Type B pancreatic cell (in vitro differentiated cells): ENCODE measurements at places on chromosomes 12 and 14. TPM values are rescaled to one million over a fixed set of nuclear protein-coding genes. Genes with fewer than 3 reads are reported as not detected.

DNA sequence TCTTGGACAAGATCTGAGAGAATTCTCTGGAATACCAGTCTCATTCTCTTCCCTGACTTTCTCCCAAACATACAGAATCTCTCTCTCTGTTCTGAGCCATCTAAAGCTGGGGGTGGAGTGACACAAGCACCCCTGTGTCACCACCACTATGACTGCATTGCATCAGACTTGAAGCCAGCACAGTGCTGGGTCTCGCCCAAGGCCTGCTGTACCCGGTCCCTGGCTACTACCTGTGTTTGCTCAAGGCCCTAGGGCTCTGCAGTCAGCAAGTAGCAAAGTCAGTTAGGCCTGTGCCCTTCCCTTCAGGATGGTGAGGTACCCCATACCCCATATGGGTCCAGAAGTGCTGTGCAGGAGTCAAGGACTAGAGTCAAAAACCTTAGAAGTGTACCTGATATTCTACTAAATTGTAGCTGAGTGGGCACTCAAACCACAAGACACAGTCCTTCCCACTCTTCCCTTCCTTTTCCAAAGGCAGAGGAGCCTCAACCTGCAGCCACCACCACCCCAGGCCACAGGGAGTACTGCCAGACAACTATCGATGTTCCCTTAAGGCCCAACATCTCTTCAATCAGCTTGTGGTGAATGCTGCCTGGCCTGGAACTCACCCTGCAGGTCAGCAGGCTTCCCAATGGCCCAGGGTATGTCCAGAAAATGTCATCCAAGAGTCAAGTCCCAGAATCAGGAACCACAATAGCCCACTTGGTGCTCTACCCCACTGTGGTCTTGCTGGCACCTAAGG lies 21.2 kb upstream of the RDH16 start:
- no peak overlapping the region for H3K27ac ChIP-seq
- H3K27me3 ChIP-seq, result no peaks in the 10 kb centered on the region
- no peak overlapping the region for H3K4me3 ChIP-seq

GRCh38 chr14:81571437-81571836 lies 37.8 kb upstream of the SEL1L start:
- H3K27ac ChIP-seq, result no peak overlapping the region
- H3K4me1 ChIP-seq, result no peaks in the 10 kb centered on the region
- H3K4me3 ChIP-seq, result no peak overlapping the region

DNA sequence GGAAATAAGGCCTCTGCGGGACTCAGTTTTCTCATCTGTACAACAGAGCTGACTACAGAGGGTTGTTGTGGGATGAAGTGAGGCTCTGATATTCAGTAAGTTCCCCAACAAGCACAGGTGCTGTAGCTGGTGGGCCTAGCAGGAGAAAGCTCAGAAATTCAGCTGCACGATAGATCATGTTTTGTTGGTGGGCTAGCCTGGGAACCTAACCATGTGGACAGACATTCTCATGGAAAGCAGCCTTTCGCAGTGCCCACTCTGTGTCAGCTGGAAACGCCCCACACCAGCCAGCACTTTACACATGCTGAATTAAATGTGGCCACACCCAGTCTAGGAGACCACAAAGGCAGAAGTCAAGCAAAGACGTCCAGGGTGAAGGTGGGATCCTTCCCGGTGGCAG lies 16.1 kb downstream of the PITPNM2 start:
- no peaks in the 10 kb centered on the region for H3K27me3 ChIP-seq
- H3K27ac ChIP-seq, result peak overlapping the region; percentile 68
- no peak overlapping the region for H3K4me3 ChIP-seq
- no peak for DNase-seq
- H3K4me1 ChIP-seq, result peaks cover 9% of the 10 kb centered on the region

DNA sequence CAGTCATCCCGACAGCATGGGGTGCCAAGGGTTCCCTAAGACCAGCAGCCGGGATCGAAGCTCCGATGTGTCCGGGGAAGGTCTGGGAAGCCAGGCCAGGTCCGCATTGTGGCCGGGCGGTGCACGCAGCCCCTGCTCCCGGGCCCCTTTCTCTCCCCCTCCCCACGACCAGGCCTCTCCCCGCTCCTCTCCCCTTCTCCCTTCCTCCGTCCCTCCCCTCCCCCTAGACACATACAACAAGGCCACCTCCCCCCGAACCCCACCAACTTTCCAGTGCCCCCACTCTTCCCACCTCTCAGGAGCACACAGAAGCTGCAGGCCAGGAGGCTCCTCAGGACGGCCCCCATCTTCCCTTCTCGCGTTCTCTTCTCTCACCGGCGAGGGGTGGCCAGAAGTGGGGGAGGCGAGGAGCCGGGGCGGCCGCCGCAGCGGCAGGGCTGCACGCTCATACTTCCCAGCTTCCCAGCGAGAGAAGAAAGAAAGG lies 413 bp downstream of the LRP6 start:
- H3K27ac ChIP-seq, result peak overlapping the region; percentile 99
- H3K4me1 ChIP-seq, result peaks cover 16% of the 10 kb centered on the region

- H3K27ac ChIP-seq, result no peak overlapping the region
- peaks cover 20% of the 10 kb centered on the region for H3K4me1 ChIP-seq
Observed at GRCh38 chr12:81252228-81252627, 174.3 kb downstream of the ACSS3 start.

DNA sequence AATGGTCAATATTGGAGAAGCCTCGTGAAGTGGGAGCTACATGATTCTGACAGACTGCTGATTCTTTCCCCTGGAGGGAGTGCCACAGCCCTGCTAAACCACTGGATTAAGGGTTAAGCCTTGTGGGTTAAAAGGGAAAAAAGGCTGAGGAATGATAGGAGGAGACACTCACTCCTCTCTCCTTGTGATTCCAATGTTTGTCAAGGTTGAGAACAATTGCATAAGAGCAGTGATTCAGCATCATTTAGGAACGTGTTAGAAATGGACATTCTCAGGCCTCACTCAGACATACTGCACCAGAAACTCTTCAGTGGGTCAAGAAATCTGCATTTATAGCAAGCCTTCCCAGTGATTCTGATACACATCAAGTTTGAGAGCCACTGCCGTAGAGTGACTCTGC lies 87.8 kb upstream of the GZMB start:
- H3K27ac ChIP-seq, result no peak overlapping the region
- no peaks in the 10 kb centered on the region for H3K4me1 ChIP-seq
- H3K4me3 ChIP-seq, result no peak overlapping the region
- H3K27me3 ChIP-seq, result peaks cover 41% of the 10 kb centered on the region
- no peaks in the 10 kb centered on the region for H3K36me3 ChIP-seq

DNA sequence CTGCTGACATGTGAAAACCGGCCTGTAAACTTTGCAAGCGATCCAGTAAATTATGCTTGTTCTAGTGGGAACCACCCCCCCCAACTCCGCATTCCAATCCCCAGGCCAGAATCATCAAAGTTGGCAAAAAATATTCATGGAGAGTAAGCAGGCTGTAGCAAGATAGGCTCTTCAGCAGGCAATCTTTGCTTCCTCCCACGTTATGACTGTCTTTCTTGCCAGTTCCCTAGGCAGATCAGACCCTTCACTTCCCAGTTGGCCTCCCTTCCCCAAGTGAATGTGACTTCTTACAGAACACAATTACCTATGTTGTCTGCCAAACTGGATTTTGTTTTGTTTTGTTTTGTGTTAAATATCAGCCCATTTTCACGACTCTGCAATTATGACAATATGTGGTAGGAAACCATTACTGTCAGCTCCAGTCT lies 1.2 kb upstream of the PTGER2 start:
- H3K27me3 ChIP-seq, result peaks cover 73% of the 10 kb centered on the region
- no peak for DNase-seq
- peak overlapping the region; percentile 46 for H3K27ac ChIP-seq
- H3K4me1 ChIP-seq, result peaks cover 19% of the 10 kb centered on the region
- H3K4me3 ChIP-seq, result peak overlapping the region; percentile 97
- no peaks in the 10 kb centered on the region for H3K36me3 ChIP-seq

DNA sequence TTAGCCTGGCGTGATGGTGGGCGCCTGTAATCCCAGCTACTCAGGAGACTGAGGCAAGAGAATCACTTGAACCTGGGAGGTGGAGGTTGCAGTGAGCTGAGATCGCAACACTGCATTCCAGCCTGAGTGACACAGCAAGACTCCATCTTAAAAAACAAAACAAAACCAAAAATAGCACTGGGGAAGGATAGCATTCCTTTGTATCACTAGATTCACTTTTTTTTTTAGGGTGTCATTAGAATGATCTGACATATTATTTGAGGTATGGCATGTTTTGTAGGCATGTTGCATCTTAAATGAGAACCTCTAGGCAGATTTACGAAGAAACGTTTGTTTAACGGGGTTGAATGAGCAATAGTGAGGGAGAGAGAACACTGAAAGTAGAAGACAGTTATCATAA lies 16.8 kb upstream of the FAR2 start:
- no peak overlapping the region for H3K4me3 ChIP-seq
- no peaks in the 10 kb centered on the region for H3K4me1 ChIP-seq
- peaks cover 11% of the 10 kb centered on the region for H3K27me3 ChIP-seq
- no peak for DNase-seq

DNA sequence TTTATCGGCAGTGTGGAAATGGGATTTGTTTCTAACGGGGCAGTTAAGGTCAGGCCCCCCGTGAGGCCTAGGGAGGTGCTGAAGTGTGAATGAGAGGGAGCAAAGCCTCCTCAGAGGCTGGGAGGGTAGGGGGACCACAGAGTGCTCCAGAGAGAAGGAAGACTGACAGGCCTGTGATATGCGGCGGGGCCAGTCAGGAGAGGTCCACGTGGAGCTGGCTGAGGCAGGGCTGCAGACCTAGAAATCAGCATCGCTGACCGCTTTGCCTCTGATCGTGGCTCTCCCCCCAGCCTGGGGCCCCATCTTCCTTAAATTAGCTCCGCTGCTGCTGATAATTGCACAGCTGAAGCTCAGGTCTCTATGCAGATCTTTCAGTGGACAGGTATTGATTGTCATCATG lies 240.8 kb upstream of the PWP1 start:
- no peaks in the 10 kb centered on the region for H3K36me3 ChIP-seq
- no peak for DNase-seq
- peaks cover 9% of the 10 kb centered on the region for H3K4me1 ChIP-seq
- no peak overlapping the region for H3K27ac ChIP-seq
- no peak overlapping the region for H3K4me3 ChIP-seq
- no peaks in the 10 kb centered on the region for H3K27me3 ChIP-seq

DNA sequence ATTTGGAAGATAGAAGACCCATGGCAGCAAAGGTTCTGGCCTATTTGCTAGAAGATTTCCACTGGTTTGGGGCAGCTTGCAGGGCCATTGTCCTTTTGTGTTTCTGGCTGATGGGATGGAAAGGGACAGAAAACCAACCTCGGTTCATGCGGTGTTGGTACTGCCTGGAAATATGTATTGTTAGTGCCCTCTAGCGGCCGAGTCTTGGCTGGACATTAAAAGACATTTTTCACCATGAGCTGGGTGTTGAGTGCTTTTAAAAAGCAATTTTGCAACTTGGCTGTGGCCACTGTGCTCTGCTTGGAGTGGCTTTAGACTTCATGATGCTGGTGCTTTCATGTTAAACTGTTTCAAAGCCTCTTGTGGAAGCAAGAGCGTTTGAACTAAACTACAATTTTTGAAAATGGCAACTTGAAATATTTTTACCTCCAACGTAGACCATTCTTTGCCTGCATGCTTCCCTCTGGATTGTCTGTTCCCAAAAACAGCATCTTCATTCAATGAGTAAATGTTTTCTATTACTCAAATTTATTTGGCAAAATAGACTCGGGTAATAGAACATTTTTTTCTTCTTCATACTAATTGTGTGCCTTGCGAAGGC lies 102.7 kb upstream of the TBX5 start:
- no peaks in the 10 kb centered on the region for H3K36me3 ChIP-seq
- H3K27ac ChIP-seq, result no peak overlapping the region
- DNase-seq, result peak; percentile 77
- H3K4me3 ChIP-seq, result no peak overlapping the region
- no peaks in the 10 kb centered on the region for H3K4me1 ChIP-seq
- H3K27me3 ChIP-seq, result peaks cover 51% of the 10 kb centered on the region

- no peak overlapping the region for H3K4me3 ChIP-seq
- peaks cover 6% of the 10 kb centered on the region for H3K27me3 ChIP-seq
- no peak for DNase-seq
- H3K36me3 ChIP-seq, result no peaks in the 10 kb centered on the region
- no peak overlapping the region for H3K27ac ChIP-seq
Observed at GRCh38 chr12:16844875-16845274, 238.9 kb upstream of the LMO3 start.

DNA sequence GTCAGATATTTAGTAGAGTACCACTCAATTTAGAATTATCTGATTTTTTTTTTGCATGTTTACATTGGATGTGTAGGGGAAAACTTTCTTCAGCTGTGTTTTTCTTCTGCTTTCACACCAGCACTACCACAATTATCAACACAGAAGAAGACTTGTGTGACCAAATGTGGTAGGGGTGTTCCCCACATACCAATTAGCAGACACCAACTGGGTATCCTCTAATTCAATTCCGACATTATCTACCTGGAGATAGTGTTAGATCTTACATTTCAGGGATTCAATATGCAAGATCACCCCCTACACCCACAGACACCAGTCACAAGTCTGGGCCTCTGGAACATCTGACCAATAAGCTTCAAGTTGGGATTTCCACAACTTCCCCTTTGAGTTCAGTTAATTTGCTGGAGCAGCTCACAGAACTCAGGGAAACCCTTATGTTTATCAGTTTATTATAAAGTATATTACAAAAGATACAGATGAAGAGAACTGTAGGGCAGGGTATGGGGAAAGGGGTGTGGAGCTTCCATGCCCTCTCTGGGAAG lies 4.1 kb upstream of the KLRG1 start:
- peaks cover 3% of the 10 kb centered on the region for H3K36me3 ChIP-seq
- H3K27ac ChIP-seq, result no peak overlapping the region
- H3K4me1 ChIP-seq, result no peaks in the 10 kb centered on the region
- DNase-seq, result no peak
- no peak overlapping the region for H3K4me3 ChIP-seq

DNA sequence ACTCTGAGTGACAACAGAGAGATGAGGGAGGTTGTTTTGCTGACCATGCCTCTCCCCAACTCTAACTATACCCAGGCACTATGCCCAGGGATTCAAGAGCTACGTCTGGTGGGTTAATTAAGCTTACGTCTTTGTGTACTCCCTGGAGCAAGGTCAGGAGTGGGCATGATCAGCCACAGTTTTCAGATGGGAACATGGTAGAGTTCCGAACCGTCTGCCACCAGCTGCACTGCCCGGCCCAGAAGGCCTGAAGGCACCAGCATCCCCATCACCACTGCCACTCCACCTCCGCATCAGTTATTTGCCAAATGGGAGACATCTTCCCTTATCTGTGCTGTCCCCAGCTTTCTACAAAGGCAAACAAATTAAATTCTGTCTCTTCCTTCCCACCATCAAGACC lies 11.1 kb upstream of the GPX2 start:
- DNase-seq, result no peak
- H3K36me3 ChIP-seq, result peaks cover 23% of the 10 kb centered on the region
- no peaks in the 10 kb centered on the region for H3K27me3 ChIP-seq
- no peak overlapping the region for H3K4me3 ChIP-seq
- H3K27ac ChIP-seq, result no peak overlapping the region

- no peak overlapping the region for H3K27ac ChIP-seq
- H3K4me1 ChIP-seq, result peaks cover 8% of the 10 kb centered on the region
- peaks cover 4% of the 10 kb centered on the region for H3K36me3 ChIP-seq
- no peak overlapping the region for H3K4me3 ChIP-seq
Observed at GRCh38 chr12:21502164-21502496, 541 bp downstream of the GOLT1B start.

DYNC1H1 gene
- 413 and 489 TPM in 2 replicates for total RNA-seq

EPYC gene
- total RNA-seq, result 0.53 TPM in 1 of 2 replicates, not detected in the other

INSM2 gene
- 0.12 and 0.26 TPM in 2 replicates for total RNA-seq

CABP1 gene
- 0.26 and 0.56 TPM in 2 replicates for total RNA-seq

C12orf56 gene
- total RNA-seq, result 1.5 TPM in 1 of 2 replicates, not detected in the other

CISTR gene
- not detected in 2 replicates for total RNA-seq

NRIP2 gene
- total RNA-seq, result 1.2 TPM in 1 of 2 replicates, not detected in the other

DHRS2 gene
- 1.4 and 3.3 TPM in 2 replicates for total RNA-seq
